ENCODE measurements at places on chromosomes 2 and 18.

DNA sequence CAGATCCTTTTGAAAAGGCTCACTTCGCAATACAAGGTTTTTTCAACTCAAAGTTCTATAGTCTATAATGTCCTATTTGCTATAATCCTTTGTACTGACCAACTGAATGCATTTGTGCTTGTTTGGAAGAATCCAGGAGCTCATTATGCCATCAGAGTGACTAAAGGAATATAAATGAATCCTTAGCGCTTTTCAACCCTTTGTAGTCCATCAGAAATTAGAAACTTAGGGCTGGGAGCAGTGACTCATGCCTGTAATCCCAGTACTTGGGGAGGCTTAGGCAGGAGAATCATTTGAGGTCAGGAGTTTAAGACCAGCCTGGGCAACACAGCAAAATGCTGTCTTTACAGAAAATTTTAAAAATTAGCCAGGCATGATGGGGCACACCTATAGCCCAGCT is 330.2 kb upstream of the CHAC2 start:
- no peak for DNase-seq

- DNase-seq: no peak
These were observed 387.5 kb downstream of the ADCYAP1 start for GRCh38 chr18:1292167-1292566.

DNA sequence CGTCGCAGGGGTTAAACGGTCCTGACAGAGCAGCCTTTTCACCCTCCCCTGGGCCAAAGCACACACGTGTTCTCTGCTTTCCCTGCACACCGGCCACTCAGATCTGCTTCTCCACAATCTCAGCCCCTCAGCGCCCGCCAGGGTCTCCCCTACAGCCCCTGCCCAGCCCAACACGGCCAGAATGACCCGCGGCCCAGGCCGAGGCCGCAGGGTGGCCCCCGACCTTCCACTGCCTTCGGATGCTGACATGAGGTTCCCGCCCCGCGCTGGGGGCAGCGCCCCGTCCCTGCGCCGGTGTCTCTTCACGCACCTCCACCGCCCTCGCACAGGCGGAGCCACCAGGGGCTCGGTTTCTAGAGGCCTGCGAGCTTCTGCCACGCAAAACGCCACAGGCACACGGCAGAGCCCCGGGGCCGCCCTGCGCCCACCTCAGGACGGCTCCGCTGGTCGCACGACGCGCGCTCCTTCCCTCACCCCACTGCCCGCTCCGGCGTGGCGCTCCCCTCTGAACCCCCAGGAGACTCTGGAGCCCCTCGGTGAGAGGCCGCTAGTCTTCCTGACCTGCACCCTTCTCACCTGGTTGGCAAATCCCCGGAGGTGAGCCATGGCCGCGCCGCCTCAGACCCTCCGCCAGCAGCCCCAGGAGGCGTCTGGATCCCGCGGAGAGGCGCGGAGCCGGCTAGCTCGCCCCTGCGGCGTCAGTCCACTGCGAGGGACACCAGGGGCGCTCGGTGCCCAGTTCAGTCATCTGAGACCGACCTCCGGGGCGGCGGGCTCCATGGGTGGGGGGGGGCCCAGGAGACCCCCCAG is 749 bp downstream of the STK25 start:
- no peak for DNase-seq

GRCh38 chr2:190723397-190724090 is 74.7 kb downstream of the NAB1 start:
- DNase-seq: no peak

- DNase-seq: no peak
These were observed 275.7 kb upstream of the FN1 start for GRCh38 chr2:215711471-215712034.

DNA sequence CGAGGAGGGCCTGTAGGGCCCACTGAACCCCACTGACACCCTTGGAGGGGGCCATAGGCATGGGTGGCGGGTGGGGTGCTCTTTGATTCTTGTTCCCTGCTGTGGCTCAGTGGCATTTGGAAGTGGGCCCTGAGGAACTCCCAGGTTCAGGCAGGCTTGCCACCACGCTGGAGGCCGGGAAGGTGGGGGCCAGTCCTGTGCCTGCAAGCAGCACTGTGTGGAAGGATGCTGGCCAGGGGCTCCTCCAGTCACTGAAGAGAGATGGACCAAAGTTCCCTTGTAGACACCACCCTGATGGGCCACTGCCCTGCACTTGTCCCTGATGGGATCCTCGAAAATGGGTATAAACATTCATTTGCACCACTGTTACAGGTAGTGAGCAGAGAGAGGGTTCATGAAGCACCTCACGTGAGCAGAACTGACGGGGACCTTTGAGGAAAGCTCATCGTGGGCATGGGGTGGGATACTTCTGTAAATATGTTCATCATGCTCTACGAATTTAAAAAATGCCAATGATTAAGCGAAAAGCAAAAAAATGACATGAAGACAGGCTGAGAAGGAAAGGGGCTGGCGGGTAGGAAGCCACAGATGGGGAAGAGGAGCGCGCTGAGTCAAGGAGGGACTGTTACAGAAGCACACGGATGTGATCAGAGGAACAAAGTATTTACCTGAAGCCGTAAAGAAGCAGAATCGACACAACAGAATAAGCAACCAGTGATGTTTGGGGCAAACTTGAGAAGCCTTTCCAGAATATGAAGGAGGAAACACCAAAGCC is 45.2 kb upstream of the ASB1 start:
- DNase-seq: no peak

GRCh38 chr2:192030289-192030688 is 164.4 kb downstream of the TMEFF2 start:
- no peak for DNase-seq

DNA sequence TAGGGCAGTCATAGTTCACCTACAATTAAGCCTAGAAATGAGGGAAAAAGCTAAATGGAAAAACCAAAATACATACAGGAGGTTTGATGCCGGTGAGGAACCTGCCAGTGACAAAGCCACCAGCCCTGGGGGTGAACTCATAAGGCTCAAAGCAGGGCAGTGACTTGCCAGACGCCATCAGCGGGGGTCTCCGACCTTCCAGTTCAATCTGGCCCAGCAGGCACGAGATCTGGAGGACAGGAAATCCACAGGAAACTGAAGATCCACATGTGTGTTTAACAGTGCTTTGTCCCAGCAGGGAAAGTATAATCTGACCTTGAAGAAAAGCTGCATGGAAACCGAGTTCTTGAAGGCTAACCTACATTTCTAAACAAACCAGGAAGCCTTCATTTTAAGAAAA is 60.1 kb downstream of the POLR1A start:
- DNase-seq: no peak

Data from ascending aorta (tissue), 2 donors.